Fibroblast of skin of right quadriceps (primary cell): ENCODE measurements at places on chromosomes 1 and 21.

- DNase-seq: no peak
Observed at GRCh38 chr21:14058566-14058965, 152.2 kb downstream of the LIPI start.

DNA sequence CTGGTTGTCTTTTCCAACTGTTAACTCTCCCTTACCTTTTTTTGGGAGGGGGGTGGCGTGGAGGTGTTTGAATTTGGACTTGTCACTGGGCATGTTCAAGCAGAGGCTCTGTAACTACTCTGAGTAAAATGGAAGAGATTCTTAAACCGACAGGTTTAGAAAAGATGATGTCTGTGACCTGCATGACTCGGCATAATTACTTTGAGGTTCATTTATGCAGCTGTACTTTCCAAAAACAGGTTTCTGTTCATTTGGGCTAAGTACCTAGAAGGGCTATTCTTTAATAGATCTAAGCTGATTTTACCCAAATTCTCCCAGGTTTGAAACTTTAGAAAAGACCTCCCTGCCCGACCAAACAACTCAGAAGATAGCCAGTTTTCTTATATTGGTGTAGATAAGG lies 80.3 kb downstream of the SLC35A3 start:
- DNase-seq: no peak

DNA sequence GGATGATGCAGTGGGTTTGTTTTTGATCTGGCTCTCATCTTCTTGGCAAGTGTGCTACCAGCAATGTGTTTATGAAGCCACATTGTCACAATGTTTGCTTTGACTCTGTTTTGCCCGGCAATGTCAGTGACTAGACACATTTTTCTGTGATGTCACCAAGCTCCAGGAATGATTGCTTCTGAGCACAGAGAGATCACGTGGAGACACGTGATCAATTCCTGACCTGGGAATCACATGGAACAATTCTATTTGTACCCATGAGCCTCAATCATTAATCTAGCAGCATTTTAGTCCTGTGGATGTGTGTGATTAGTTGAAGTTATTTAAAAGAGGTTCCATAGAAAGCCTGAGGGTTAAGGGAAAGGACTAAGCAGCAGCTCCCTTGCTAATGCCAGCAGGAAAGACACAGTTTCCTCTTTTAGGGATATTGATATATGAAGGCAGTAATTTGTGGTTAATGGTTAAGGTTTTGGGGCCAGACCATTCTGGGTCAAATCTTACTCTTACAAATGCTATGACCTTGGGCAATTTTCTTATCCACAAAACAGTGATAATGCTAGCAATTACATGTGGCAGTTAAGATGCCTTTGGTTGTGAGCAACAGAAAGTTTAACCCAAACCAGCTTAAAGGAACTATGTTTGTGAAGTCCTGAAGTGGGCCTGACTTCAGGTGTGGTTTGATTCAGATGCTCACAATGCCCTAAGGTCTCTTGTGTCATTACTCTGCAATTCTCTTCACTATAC lies 59.0 kb downstream of the FASLG start:
- peak; percentile 9 for DNase-seq

DNA sequence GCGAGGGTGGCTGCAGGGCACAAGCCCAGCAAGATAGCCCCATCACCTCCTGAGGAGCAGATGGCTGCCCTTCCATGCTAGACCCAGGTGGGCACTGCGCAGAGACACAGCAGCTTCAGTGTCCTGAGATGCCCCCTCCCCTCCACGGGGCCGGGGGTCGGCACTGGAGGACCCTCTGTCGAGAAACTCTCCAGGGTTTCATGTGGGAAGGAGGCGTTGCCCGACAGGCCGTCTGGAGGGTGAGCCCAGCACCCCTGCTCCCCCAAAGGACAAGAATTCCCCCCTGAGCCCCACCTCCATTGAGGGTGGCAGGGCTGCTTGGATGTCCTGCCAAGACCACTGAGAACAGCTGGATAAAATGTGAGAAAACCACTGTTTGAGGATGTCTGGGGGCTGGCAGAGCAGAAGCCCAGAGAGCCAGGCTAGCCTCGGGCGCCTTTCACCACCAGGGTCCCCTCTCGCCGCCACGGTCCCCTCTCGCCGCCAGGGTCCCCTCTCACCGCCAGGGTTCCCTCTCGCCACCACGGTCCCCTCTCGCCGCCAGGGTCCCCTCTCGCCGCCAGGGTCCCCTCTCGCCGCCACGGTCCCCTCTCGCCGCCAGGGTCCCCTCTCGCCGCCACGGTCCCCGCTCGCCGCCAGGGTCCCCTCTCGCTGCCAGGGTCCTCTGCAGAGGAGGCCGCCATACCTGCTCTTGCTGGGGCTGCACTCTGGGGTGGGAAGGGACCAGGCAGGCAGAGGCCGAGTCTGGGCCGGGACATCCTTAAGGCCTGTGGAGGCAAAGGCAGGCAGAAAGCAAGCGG lies 44.2 kb downstream of the SLC19A1 start:
- DNase-seq: no peak

GRCh38 chr1:200245473-200245872 lies 164.4 kb downstream of the ZNF281 start:
- DNase-seq: peak; percentile 58

DNA sequence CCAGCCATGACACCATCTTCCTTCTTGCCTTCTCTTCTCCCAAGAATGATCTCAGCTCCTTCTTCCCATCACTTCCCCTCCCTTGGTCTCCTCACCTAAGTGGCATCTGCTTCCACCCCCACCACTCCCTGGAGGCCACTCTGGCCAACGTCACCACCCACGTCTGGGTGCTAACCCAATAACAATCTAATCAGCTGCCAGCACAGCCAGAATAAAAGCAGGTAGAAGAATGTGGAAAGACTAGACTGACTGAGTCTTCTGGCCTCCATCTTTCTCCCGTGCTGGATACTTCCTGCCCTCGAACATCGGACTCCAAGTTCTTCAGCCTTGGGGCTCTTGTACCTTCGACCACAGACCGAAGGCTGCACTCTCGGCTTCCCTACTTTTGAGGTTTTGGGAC lies 245.3 kb upstream of the CSF3R start:
- DNase-seq: no peak

DNA sequence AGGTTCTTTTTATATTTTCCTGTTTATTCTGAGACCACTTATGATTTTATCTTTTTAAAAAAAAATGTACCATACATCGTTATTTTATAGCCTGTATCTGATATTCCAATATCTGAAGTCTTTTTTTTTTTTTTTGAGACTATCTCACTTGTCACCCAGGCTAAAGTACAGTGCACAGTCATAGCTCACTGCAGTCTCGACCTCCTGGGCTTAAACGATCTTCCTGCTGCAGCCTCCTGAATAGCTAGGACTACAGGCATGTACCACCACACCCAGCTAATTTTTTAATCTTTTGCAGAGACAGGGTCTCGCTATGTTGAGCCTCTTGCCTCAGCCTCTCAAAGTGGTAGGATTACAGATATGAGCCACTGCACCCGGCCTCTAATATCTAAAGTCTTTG lies 25.1 kb downstream of the BCAR3 start:
- DNase-seq: no peak

DNA sequence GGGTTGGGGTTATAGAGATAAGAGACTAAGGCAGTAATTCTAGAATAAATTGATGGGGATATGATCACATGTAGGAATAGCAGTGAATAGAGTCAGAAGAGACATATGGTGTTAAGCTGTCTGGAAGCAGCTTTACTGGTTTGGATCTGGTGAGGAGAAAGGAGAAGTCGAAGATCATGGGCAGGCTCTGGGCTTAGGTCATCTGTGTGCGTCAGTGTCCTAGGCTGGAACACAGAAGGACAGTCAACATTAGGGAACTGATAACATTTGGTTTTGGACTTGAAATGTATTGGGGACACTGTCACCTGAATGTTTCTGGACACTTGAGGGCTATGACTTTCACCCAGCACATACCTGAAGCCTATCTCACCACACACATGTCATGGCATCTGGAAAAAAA lies 13.9 kb upstream of the GRIK1 start:
- DNase-seq: no peak

- no peak for DNase-seq
Observed at GRCh38 chr1:156157506-156157905, 4.1 kb downstream of the SEMA4A start.

DNA sequence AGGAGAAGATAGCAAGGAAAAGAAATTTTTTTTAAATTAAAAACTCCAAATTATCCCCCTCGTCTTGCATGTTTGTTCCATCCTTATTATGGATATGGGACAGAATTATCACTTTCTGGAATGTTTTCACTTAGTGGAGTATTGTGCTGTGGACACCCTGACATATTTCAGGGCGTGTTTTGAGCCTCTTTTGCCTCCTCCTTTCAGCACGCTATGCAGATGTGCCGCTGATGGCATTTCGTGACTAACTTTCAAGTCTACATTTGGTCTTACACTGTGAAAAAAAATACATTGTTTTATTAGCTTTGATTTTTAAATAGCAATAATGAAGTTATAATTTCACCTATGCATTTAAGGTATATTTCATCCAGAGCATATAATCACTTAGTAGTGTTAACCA lies 738.7 kb downstream of the LTN1 start:
- DNase-seq: no peak

- DNase-seq: no peak
Observed at GRCh38 chr1:160363951-160364735, 2.7 kb upstream of the NHLH1 start.

GRCh38 chr1:64956733-64957441 lies 9.5 kb downstream of the JAK1 start:
- no peak for DNase-seq
